ENCODE measurements at places on chromosomes 13 and 19.
A peak's percentile ranks its signal among the peaks of the same experiment; 100 is the strongest.

DNA sequence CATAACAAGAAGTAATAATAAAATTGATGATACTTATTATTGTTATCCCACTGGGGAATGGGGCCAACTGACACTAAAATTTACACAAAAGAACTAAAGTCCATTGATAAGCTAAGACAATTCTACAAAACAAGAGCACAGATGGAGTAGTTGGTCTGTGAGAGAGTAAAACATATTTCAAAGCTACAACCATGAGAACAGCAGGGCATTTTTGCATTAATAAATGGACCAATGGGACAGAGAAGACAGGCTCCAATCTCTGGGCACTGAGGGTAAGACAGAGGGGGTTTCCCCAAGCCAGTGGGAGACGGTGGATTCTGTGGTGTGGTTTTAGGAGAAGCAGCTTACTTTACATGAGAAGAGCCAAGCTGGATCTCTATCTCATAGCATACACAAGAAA, 14.4 kb downstream of the KANK2 start:
- DNase-seq = no peak

- DNase-seq = no peak
Observed at GRCh38 chr13:20989656-20990321, 71.6 kb downstream of the LATS2 start.

DNA sequence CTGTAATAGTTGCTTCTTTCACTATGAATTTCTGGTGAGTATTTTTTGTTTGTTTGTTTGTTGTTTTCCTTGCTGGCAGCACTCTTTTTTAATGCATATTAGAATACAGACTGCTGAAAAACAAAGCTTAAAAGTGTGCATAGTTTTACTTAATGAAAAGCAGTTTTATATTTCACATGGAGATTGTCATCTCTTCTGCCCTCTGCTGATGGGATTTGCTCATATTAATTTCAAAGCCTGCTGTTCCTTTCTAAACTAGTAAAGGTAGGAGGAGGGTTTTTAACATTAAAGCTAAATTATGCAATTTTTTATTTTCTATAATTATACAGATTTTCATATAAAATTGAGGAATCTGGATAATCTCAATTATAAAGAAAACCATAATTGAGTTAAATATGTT, 692.6 kb upstream of the SLITRK1 start:
- DNase-seq = peak; percentile 14

DNA sequence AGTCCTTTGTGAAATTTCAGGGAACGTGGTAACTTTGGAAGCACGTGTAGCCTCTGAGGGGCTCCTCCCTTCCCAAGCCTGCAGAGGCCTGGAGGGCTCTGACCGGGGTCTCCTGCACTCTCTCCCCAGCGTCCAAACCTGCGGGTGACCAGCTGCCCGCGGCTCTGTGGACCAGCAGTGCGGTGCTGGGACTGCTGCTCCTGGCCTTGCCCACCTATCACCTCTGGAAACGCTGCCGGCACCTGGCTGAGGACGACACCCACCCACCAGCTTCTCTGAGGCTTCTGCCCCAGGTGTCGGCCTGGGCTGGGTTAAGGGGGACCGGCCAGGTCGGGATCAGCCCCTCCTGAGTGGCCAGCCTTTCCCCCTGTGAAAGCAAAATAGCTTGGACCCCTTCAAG, 2.7 kb upstream of the TPGS1 start:
- DNase-seq = no peak

DNA sequence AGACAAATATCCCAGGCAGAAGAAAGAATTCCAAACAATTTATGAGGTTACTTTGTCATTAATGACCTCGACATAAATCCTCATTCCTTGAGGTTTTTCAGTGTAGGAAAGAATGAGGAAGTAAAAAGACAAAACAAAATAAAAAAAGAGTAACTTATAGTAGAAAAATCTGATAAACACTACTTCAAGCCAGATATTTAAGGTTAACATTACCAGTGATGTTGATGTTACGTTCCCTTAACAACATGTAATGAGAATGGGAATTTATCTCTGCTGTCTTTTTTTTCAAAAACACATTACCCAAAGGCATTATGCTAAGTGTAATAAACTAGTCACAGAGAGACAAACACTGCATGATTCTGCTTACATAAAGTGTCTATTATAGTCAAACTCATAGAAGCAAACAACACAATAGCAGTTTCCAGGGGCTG, 935.1 kb downstream of the SLITRK1 start:
- DNase-seq = no peak

GRCh38 chr19:56079609-56080008, 41.5 kb downstream of the ZNF787 start:
- no peak for DNase-seq

DNA sequence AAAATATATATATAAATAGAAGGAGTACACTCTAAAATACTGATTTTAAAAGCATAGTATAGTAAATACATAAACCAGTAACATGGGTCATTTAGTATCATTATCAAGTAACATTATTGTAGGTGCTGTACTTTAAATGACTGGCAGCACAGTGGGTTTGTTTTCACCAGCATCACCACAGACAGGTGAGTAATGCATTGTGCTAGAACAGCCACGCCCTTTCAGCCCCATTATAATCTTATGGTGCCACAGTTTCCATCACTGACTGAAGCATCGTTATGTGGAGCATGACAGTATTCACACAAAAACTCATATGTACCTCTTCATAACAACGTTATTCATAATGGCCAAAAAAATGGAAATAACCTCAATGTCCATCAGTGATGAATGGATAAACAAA, 88.3 kb downstream of the DHRS12 start:
- DNase-seq = no peak

DNA sequence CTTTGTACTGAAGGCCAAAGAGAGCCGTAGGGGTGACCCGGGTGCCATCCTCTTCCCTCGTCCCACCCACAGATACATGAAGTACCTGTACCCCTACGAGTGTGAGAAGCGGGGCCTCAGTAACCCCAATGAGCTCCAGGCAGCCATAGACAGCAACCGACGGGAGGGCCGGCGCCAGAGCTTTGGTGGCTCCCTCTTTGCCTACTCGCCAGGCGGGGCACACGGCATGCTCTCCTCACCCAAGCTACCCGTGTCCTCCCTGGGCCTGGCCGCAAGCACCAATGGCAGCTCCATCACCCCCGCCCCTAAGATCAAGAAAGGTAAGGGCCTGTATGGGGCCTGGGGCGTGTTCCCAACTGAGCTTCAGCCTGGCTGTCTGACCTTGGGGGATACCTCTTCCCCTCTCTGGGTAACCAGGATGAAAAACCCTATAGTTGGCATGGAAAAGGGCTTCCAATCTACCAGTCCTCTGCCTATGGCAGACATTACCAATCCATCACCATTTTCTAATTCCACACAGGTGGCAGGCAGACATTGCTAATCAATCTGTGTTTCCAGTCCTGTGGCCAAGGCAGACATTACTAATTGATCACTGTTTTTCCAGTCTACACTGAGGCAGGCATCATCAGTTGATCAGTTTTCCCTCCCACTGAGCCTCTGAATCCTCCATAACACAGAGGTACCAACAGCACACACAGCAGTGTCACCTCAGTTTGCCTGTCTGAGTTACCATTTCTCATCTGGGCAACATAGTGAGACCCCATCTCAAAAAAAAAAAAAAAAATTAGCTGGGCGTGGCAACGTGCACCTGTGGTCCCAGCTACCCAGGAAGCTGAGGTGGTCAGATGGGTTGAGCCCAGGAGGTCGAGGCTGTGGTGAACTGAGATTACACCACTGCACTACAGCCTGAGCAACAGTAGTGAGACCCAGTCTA, 19.1 kb upstream of the WDR18 start:
- no peak for DNase-seq

- no peak for DNase-seq
Observed at GRCh38 chr13:108897955-108898354, 268.5 kb downstream of the MYO16 start.

DNA sequence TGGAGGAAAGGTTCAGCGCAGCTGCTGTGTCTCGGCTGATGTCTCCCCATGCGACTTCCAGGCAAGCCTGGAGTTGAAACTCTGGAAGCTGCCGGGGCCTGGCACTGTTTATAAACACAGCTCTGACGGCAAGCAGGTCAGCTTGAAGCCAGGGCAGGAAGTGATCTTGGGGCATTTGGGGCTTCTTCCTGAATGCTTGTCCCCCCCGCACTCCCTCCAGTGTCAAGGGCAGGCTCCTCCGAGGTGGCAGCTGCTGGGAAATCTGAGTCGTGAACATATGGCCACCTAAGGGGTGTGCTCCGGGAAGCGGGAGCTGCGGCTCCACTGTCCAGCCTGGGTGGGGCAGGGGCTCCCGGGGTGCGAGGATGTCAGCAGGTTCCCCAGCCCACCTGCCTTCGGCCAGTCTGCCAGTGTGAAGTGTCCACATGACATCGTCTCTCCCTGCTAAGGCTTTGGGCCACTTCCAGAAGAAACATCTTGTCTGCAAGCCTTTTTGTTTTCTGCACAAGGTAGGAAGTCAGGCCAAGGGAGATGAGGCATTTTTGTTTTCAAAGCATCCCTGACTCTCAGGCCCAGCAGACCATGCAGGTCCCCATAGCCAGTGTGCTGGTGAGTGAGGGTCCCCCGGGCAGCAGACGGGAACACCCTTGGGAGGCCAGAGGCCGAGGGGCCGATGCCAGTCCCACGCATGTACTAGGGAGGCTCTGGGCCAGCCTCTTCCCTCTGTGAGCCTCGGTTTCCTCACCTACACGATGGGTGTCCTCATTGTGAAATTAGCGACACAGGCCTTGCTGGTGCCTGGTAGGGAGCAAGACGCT, 2.7 kb downstream of the PIAS4 start:
- no peak for DNase-seq

DNA sequence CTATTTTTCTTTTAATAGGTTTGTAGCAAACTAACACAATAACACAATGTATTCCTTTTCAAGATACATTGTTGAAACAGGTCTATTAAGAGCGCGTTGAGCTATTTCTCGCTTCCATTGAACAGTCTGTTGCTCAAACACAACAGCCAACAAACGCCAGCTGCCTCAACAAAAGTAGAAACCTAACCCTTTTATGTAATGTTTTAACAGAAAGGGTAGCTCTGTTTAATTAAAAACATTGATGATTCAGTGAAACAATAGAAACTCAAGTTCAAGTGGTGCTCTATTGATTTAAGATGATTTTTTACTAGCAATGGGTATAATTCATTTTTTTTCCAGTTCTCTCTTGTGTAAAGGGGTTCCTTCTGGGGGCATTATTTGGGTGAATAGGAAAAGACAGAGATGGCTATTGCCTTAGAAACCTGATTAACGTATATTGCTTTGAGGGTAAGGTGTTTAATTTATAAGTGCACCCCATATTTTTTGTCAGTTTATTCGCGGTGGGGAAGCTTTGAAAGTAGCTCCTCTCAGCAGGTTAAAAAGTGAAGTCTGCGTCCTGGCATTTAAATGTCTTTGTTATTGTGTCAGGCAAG, 14.9 kb downstream of the ZIC2 start:
- no peak for DNase-seq

DNA sequence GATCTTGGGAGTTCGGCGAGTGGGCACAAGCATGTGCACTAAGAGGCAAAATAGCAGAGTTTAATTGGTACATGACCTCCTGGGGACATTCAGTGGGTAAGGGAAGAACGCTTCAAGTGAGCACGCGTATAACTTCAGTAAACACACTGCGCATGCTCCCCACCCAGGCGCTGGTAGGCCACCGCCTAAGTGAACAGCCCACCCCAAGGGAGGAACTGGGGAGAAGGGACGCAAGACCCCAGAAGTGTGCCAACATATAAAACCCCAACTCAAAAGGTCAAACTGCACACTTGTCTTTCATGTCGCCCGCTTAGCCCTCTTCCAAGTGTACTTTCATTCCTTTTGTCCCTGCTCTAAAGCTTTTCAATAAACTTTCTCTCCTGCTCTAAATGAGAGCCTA, 10.5 kb upstream of the NTN5 start:
- DNase-seq = no peak

GRCh38 chr13:21625366-21625765, 21.4 kb upstream of the MICU2 start:
- DNase-seq = no peak

DNA sequence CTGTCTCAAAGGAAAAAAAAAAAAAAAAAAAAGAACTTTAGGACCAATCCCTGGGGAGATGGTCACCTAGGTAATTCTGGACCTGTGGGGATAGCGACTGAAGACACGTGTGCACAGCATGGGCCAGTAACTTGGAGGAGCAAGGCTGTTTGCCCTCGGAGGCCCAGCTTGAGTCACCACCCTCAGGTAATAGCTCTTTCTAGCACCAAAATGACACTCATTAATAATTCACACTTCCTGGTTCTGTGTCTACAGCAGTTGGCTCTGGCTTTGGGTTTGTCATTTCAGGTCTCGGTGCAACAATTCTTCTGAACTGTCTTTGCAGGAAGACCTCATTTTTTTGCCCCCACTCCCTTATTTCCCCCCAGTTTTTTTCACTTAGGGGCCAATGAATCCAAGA, 3.9 kb upstream of the ATP11A start:
- DNase-seq = no peak

DNA sequence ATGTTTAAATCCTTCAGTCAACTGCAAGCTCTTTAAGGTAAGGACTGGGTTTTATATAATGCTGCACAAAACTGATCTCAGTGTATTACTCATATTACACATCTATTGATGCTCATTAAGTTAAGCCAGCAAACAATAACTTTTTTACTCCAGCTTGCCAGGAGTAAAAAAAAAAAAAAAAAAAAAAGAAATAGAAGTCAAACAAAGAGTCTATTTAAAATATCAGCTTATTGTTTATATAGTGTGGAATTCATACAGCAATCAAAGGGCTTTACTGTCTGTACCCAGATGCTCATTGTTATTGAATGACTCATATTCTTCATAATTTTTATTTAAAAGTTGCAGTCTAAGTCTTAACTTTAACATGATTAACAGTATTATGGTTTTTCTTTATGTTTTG, 21.8 kb upstream of the KBTBD7 start:
- no peak for DNase-seq

DNA sequence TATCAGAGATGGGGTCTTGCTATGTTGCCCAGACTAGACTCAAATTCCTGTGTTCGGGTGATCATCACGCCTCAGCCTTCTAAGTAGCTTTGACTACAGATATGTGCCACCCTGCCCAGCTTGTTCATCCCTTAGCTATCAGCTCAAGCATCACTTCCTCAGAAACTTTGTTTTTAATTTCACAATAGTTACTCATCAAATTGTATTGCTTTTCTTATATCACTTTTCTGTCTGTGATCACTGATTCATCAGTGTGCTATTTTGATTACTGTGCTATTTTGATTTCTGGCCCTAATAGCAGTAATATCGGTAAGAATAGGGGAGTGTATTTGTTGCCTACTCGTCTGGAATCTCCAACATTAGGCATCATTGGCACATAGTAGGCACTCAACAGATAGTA, 878.6 kb upstream of the PCDH20 start:
- no peak for DNase-seq
